ENCODE measurements at places on chromosomes 2 and 18.

- no peak for DNase-seq
Measured at GRCh38 chr18:6624271-6624660, 105.2 kb upstream of the ARHGAP28 start.

- DNase-seq: peak; percentile 41
Measured at GRCh38 chr2:136067459-136067858, 50.5 kb downstream of the CXCR4 start.

GRCh38 chr2:181395851-181396250, 61.3 kb upstream of the ITGA4 start:
- no peak for DNase-seq

DNA sequence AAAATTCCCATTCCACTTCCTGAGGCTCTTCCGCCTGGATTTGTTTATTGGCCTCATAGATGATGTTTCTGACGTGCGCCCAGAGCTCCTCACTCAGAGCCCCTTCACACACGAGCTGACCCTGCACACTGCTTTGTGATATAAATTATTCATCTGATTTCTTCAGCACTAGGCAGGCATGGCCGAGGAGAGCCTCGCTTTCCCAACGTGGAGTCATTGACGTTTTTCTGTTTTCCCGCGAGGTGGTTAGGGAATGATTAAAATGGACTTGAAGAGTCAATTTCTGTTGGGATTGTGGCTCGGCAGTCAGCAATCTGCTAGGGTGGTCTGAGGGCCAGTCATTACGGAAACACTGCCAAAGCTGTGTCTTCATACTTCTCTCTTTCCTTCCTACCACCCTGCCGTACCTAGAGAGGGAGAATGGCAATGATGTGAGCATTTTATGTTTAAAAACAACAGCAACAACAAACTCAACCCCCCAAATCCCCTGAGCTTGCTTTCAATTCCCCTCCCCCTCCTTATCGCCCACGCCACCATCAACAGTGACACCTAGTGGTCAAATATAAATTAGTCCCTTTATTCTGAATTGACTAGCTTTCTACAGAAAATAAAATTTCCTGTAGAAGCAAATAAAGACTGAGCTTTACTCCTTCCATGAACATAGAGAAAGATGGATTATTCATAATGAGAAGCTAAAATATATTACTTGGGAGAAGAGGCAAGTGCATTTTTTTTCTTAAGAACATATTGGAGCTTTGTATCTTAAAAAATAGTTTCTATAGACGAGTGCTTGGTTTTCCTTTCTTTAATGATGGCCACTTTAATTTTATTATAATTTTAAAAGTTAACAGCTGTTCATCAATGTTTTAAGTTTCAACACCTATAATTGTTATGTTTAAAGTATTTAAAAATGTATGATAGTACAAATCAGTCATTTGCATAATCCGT, 285.1 kb downstream of the MTX2 start:
- DNase-seq: peak; percentile 89

GRCh38 chr2:205197468-205198139, 484.7 kb upstream of the NRP2 start:
- peak; percentile 31 for DNase-seq

DNA sequence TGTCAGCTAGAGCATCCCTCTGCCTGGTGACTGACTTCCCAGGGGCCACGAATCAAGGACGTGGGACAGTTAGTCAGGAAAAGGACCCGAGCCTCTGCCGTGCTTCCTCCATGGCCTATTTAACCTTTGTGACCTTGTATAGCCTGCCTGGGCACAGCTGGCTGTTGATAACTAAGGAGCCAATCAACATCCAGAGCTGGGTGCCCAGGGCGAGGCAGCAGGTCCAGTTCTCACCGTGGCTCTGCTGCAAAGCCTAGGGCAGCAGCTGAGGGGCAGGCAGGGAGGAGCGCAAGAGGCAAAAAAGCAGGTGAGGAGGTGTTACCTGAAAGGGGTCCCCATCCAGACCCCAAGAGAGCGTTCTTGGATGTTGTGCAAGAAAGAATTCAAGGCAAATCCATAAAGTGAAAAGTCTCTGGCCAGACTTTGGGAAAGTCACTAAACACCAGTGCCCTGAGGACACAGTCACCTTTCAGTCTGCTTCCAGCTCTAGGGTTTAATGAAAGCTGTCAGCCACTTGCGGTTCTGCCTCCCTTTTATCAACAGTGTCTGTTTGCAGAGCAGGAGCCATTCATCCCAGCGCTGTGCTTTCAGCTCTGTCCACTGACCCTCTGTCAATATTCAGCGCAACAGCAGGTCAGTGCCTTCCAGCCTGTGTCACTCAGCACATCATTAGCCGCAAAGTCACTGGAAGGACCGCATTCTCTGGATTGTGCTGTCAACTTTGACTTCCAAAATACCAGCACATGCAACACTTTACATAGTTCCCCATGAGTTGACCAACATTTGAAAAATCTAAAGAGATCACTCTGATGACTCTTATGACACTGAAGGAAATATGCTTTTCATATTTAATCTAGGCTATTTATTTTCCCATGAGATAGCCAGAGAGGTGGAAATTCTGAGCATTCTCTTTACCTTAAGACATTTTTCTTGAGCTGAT, 38.6 kb upstream of the ASAP2 start:
- no peak for DNase-seq

GRCh38 chr2:1975060-1975459, 230.7 kb upstream of the PXDN start:
- DNase-seq: no peak

DNA sequence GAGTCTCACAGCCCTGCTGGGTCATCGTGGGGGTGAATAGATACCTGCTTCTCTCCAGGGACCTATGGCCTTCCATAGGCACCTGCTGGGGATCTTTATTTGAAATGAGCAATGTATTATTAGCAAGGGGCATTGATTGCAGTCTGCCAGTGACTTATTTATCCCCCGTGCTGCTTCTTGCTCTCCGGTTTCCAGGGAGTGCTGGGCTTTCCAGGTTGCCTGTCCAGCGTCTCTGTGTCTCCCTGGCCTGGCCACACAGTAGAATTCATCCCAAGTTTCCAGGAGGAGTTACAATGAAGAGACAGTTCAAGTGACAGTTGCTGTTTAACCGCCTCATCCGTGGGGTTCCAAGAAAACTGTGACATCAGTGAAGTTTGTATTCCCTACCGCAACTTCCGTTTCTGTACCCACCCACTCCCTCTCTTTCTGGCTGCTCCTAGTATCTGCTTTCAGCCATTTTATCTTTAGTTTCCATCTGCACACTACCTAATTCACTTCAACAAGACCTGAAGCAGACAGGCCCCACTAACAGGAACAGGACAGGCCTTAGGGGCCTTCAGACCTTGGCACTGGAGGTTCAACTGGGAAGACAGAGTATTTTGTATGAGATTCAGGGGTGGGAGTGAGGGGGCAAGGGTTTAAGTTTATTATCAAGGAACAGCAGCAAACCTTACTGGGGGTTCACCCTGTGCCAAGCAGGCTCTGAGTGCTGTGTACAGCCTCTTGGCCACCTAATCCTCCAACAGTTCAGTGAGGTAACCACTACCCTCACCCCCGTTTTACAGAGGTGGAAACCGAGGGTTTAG, 134.8 kb downstream of the PRKCE start:
- DNase-seq: no peak

DNA sequence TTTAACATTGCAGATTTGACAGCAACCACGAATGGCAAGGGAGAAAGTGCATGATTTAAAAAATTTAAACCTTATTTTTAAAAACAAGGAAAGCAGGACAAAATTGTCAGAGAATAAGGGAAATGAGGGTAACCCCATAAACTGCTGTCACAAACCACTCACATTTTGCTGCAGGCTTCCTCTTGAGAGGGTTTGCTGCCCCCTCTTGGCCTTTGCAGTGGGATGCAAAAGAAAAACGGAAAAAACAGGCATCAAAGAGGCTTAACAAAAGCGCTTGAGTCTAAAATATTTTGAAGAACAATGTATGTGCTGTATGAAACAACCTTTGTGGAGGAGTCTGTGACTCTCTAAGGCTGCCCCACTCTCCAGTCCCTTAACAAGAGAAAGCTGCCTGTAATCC, 91.6 kb downstream of the TMX3 start:
- peak; percentile 26 for DNase-seq

- DNase-seq: no peak
Measured at GRCh38 chr18:72742002-72742401, 125.8 kb downstream of the NETO1 start.

DNA sequence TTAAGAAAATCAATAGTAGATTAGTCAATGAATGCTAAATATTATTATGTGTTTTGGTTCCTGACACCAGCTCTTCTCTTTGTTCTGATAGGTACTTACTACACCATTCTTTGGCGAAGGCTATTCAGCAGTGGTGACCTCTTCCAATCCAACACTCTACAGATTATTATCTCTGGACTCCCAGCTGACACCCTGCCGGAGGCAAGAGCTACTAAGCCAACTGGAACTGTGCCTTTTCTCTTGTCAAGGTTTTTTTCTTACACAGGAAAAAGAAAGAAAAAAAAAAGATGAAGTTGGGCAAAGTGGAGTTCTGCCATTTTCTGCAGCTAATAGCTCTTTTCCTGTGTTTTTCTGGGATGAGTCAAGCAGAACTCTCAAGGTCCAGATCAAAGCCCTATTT, 11.7 kb downstream of the CDH7 start:
- peak; percentile 51 for DNase-seq

GRCh38 chr2:104844807-104845551, 8.9 kb upstream of the POU3F3 start:
- DNase-seq: no peak

DNA sequence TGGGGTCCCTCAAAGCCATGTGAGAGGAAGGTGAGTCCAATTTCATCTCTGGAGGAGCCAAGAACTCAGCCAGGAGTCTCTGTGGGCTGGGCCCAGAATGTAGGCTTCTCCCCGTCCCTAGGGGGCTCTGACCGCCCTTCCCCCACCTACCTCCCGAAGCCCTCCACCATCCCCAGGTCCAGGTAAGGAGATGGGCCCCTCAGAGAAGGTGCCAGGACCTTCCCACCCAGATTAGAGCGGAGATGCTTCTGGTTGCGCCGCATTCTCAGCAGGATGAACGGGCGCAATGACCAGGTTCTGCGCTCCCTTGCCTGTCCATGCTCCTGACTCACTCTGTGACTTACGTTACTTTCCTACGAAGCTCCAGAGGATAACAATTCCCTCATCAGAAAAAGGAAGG, 23.0 kb downstream of the ST8SIA5 start:
- DNase-seq: no peak

GRCh38 chr2:127326289-127326945, 32.5 kb upstream of the ERCC3 start:
- no peak for DNase-seq

DNA sequence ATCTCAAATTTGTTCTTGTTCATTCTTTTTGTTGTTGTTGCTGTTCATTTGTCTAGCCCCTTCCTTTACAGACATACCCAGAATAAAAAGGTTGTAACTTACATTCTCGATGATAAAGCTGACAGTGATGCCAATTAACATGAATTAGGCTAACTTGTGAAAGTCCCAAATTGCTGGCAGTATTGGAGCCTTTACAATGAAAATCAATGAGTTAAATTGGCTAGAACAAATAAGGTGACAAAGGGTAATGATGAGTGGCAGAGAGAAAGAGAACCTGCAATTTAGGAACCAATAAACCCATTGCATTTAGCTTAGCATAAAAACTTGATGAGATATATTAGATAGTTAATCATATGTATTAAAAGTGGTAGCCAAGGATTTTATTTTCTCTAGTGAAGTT, 521.0 kb downstream of the ADCYAP1 start:
- DNase-seq: no peak

DNA sequence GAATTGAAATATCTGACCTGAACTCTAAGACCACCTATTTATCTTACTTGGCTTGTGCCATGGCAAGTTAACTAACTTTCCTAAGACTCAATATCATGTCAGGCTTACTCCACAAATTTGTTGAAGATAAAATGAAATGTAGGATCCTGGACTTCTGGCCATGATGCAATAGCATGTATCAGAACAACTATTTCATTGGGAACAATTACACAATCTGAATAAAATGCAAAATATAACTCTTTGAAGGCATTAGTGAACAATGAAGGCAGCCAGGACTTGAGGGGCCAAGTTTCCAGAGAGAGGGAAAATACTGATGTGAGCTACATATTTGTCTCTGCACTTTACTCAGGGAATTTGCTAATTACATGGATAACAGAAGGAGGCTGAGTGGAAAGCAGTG, 476.5 kb upstream of the ACVR2A start:
- no peak for DNase-seq

DNA sequence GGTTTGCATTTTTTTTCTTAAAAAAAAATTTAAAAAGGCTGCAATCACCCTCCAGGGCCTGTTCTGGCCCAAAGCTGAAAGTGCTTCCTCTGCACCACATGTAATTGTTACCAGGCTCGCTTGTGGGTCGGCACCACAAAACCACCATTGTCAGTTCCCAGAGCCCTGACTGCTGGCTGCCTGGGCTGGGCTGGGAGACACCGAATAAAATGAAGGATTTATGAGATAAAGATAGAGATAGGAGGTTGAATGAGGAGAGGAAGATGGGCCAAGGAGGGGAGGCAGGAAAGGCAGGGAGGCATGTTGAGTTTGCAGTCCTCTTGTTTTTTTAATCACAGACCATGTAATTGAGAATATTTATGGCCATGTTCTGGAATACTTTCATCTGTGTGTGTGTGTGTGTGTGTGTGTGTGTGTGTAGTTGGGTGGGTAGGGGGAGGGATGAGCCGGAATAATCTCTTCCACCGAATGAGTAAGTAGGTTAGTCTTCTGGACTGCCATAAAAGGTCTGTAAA, 14.7 kb downstream of the NRP2 start:
- no peak for DNase-seq

Data from NCI-H2227 treated with DMSO at 0.1 percent for 48 hours (cell line).